ENCODE measurements at places on chromosomes 4 and X.

DNA sequence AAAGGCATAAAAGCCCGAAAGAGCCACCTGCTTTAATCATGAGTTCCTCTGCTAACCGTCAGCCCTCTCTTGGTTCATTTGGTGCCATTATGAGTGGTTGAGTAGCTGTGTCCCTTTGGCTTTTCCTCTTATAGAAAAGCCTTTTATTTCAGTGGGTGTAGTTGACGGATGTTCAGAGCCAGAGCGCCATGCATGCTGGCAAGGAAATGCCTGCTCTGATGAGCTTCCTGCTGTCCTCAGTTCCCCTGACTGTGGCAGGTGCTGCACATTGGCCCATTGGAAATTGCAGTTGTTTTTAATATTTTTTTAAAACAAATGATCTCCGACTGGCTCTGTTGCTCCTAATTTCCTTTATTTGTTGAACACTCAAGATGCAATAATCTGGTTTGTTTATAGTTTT, 77.3 kb upstream of the LIMCH1 start:
- no peak for DNase-seq

DNA sequence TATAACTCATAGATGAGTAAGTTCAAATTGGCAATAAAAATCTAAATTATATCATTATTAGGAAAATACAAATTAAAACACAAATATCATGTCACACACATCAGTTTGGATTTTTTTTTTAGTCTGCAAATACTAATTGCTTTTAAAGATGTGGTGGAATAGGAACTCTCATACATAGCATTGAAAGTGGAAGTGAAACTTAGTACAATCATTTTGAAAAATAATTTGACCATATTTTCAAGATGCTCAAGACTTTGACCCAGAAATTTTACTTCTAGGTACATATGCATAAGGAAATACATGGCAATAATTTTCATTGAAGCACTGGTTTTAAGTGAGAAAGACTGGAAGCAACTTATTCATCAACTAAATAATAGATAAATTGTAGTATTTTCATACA, 147.5 kb upstream of the SMIM31 start:
- DNase-seq = no peak

- no peak for DNase-seq
Observed at GRCh38 chr4:41426539-41426938, 111.4 kb upstream of the LIMCH1 start.

- DNase-seq = no peak
Observed at GRCh38 chr4:184344899-184345572, 127.4 kb upstream of the ENPP6 start.

- DNase-seq = no peak
Observed at GRCh38 chr4:39620551-39621313, 17.9 kb downstream of the SMIM14 start.

DNA sequence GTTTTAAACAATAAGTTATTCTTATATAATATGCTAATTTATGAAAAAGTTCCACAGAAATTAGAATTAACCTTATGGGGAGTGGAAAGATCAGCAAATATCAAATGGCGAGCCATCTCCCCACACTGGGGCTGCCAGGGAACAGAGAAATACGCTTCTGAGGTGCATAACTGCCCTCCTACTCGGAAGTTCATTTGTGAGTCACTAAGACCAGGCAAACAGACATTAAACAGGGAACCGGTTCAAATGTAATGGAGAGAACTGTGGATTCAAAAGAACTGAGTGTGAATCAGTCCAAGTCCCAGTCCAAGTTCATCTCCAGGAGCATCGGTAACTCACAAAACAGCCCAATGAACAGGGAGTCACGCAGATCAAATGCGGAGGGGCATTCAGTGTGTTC, 11.4 kb upstream of the S100G start:
- DNase-seq = no peak

- no peak for DNase-seq
Observed at GRCh38 chrX:100721328-100721727, 10.6 kb downstream of the SYTL4 start.

GRCh38 chrX:45850775-45851433, 650.2 kb upstream of the DIPK2B start:
- peak; percentile 21 for DNase-seq

GRCh38 chrX:8579602-8580001, 115.0 kb downstream of the VCX3B start:
- no peak for DNase-seq

- no peak for DNase-seq
Observed at GRCh38 chrX:113892401-113892800, 691.5 kb upstream of the HTR2C start.
